ENCODE measurements at places on chromosomes 5 and 9. TPM values are rescaled to one million over a fixed set of nuclear protein-coding genes. Genes with fewer than 3 reads are reported as not detected.

DNA sequence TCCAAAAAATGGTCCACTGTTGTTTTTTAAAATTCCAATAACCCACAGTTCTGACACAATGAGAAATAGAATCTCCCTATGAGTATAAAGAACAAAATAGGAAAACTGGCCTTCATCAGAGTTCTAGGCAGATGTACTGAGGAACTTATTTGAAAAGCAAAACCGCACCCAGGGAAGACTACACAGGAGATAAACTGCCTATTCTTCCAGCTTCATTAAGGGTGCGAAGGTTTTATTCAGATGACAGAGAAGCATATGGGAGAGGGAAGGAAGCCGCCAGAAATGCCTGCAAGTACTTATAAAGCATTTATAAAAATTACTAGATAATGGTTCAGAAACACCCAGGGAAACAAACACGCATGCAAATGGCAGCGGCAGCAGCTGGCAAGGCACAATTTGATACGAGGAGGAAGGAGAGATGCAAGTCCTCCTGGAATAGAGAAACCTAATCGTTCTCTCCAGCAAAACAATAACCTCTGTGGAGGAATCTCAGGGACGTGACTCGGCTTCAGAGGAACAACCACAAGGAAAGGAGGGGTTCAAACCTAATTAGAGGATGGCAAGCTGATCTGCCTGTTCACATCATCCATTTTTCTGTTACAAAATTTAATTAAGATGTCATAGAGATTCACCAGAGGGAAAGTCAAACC is 9.0 kb downstream of the TTLL11 start:
- DNase-seq: no peak

- DNase-seq: no peak
Observed at GRCh38 chr5:124352312-124352711, 394.1 kb downstream of the ZNF608 start.

GRCh38 chr9:106228861-106229260 is 534.5 kb downstream of the TMEM38B start:
- no peak for DNase-seq

- DNase-seq: peak; percentile 65
Observed at GRCh38 chr9:133509179-133510083, 15.3 kb downstream of the MYMK start.

GRCh38 chr9:76415154-76415553 is 20.9 kb upstream of the RFK start:
- DNase-seq: no peak

- no peak for DNase-seq
Observed at GRCh38 chr5:169978714-169979113, 1.6 kb downstream of the INSYN2B start.

DNA sequence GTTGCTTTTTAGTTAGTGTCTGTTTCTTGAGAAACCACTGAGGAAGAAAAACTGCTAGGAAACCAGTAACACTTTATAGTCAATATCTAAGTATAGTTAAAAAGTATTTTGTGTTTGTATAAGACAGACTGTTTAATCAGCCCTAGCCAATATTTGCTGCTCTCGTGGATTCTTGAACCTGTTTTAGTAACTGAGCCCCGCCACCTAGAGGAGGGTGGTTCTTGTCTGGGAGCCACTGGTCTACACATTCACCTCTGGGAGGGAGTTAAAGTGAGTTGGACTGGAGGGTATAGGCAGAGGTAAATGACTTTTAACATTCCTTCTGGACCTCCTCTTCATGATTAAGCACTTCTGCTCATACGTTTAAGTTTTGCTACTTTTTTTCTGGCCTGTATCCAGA is 117.2 kb downstream of the SPATA31D1 start:
- DNase-seq: peak; percentile 58

GRCh38 chr9:92504881-92505280 is 22.6 kb upstream of the ASPN start:
- DNase-seq: no peak

- DNase-seq: no peak
Observed at GRCh38 chr9:134752471-134753168, 111.0 kb downstream of the COL5A1 start.

DNA sequence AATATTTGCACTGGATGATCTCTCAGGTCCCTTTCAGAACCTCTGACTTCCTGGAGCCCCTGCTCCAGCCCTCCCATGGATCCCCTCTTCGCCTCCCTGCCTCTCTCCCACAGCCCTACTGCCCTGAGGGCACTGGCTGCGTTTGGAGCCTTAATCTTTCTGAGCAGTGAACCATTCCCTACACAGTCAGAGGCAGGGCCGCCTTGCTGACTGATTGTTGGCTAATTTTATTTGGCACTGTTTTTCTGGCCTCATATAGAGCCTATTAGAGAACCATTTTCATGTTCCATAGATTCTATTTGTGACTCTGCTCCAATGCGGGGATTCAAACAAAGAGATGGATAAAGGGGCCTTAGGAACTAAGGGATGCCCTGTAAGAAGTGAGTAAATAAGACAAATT is 91.1 kb downstream of the BRINP1 start:
- no peak for DNase-seq

DNA sequence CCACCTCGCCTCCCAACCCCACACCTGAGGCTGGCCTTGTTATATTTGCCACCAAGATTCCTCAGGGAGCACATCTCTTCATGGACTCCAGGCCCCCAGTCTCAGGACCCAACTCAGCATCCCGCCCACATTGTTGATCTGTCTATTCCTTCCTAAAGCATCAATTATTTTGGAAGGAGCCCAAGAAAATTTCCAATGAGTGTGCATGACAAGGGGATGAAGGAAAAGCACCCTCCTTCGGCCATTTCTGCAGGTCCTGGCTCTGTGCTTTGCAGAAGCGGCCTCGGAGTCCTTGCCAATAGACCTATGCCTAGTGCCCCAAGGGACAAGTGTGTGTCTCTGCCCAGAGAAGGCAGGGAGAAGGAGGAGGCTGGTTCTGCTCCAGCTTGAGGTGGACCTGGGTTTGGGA is 273.2 kb downstream of the GADD45G start:
- DNase-seq: no peak

- DNase-seq: no peak
Observed at GRCh38 chr5:41408676-41409443, 101.5 kb downstream of the PLCXD3 start.

GRCh38 chr9:27125936-27126335 is 16.9 kb downstream of the TEK start:
- no peak for DNase-seq

DNA sequence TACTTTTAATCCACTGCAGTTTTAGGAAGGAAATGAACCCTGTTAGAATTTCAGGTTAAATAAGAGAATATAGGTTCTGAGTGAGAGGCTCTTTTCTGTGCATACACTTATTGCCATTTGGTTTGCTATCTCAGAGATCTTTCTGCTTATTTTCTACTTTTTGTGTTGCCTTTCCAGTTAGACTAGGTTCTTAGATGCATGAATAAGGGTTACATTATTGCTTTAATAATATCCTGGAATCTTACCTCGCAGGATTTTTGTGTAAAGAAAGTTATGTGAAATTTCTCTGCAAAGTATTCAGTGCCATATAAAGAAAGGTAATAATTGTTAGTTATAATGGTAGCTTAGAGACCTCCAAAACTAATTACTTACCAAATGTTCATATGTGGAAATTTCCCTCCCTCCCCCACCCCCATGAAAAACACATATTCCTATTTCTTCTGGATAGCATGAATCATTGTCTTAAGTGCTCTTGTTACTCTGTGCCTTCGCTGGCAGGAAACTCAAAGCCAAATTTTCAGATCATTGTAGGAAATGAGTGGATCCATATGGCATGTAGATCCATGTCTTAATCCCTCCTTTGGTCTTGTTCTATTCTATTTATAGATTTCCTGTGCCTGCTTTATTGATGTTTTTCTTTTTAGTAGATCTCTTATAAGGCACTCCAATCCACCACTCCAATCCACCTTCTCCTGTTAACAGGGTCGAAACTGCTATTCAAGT is 2.7 kb upstream of the APBA1 start:
- DNase-seq: no peak

GRCh38 chr5:140108093-140109017 is 5.6 kb upstream of the PURA start:
- peak; percentile 41 for DNase-seq

GRCh38 chr5:158487664-158488063 is 612.1 kb downstream of the EBF1 start:
- no peak for DNase-seq

SAPCD2 gene
- not detected for total RNA-seq

WDR38 gene
- not detected for total RNA-seq

PPP2R2B gene
- 1.3 TPM for total RNA-seq

CCL27 gene
- total RNA-seq: not detected

SEC61B gene
- 149 TPM for total RNA-seq

PCDHGB5 gene
- total RNA-seq: 4.2 TPM

SPINK13 gene
- not detected for total RNA-seq

PCDHB3 gene
- total RNA-seq: not detected

SYK gene
- total RNA-seq: 24.3 TPM

SLC25A46 gene
- total RNA-seq: 38.2 TPM
